Stimulated activated CD8-positive, alpha-beta memory T cell treated with anti-CD3 and anti-CD28 coated beads, Interleukin-4, amount 100 ng/mL, for 48 hours (primary cell): ENCODE measurements at places on chromosomes 7 and 10.

GRCh38 chr10:92278996-92279696, 11.7 kb downstream of the CPEB3 start:
- no peak for DNase-seq

DNA sequence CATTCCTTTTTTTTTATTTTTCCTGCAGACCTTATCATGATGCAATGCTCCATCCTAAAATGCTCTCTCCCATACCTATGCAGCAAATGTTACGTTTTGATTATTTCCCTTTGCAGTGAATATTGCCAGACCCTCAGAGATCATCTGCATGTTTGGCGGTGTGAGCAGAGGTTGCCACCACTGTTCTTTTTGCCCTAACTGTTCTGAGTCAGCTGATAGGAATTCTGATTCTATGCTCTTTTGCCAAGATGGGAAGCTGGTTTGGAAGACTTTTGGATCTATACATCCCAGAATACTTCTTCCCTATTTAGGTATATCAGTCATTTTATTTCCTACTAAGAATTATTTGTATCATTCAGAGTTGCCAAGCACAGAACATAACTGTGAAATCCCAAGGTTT, 130.5 kb downstream of the KLF6 start:
- no peak for DNase-seq

GRCh38 chr10:356452-356851, 221.2 kb downstream of the ZMYND11 start:
- DNase-seq: no peak

- no peak for DNase-seq
Observed at GRCh38 chr7:3310884-3311283, 9.8 kb downstream of the SDK1 start.

- no peak for DNase-seq
Observed at GRCh38 chr7:37249240-37249639, 199.4 kb downstream of the ELMO1 start.

GRCh38 chr10:52213321-52213752, 100.7 kb upstream of the DKK1 start:
- no peak for DNase-seq

DNA sequence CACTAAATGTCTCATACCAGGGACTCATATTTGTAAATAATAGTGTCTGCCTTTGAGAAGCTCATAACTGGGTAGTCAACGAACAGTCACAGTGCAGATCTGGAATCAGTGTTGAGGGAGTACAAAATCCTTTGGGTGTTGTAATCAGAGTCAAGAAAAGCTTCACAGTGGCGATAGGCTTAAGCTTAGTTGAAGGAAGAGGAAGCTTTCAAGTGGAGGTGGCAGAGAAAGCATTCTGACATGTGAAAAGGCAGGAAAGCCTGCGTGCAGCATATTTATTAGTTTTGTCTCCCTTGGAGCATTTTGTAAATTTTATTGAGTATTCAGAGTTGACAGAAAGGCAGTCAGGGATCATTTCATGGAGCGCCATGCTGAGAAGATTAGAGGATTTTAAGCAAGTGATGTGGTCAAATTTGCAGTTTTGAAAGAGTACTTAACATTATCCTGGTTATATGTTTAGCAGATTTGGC, 104.9 kb downstream of the ADK start:
- no peak for DNase-seq

DNA sequence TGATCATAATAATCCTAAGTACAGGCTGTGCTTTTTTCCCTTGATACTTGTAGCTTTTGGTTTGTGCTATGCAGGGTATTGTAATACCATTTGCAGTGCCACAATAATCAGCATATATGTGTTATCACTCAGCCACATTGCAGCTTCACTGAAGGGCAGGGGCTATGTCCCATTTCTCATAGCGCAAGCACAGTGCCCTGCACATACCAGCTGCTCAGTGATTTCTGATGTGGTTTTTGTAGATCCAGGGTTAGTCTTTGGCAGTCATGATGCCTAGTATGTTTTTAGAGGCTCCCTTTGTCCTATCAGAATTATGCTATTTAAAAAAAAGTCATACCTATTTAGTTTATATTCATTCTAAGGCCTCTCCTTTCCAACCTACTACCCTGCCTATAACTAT, 25.8 kb downstream of the MET start:
- DNase-seq: no peak

DNA sequence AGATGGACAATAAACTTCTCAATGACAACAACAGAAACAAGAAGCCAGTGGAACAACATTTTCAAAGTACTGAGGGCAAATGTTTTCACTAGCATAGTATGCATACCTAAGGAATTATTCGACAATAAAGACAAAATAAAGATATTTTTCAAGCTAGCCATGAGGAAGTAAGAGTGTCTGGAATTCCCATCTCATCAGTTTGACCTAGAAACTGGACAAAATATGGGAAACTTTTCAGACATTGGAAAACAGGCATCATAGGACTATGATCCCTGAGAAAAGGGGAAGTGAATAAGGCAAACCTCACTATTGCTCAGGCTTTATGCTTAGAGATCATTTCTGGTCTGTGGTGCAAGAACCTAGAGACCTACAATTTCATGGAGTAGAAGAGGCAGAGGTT, 86.3 kb downstream of the OAT start:
- DNase-seq: no peak

DNA sequence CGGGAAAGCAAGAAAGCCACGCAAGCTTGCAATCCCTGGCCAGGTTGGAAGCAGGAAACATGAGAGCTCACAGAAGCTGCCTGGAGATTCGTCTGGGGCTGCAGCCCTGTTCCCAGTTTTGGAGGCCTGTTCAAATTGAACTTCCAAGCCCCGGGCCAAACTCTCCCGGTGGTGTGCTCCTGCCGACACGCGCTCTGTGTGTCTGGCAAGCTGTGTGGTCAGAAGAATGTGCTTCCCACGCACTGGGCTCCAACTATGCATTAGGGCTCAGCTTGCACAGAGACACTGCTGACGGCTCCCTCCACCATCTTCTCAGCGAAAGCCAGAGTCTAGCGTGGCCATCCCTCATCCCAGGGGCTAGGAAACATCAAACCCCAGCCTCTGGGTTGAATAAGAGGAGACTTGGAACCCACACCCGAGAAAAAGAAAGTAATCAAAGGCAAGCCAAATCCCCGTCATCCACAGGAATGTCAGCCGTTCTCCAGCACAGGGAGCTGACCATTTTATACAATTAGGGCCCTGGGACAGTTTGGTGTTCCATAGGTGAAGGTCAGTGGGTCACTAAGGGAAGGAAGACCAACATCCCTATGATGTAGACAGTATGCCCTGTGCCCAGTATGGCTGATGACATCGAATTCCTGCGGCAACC, 107.2 kb downstream of the FGFR2 start:
- DNase-seq: no peak

GRCh38 chr10:4214908-4215307, 429.9 kb upstream of the KLF6 start:
- no peak for DNase-seq

GRCh38 chr10:32412499-32412853, 33.5 kb upstream of the CCDC7 start:
- DNase-seq: no peak

GRCh38 chr10:110226543-110226925, 19.1 kb downstream of the MXI1 start:
- peak; percentile 90 for DNase-seq

- no peak for DNase-seq
Observed at GRCh38 chr10:29050081-29050480, 238.8 kb upstream of the LYZL1 start.

- DNase-seq: no peak
Observed at GRCh38 chr7:51230723-51231122, 85.9 kb downstream of the COBL start.

GRCh38 chr10:48976196-48976595, 36.6 kb upstream of the LRRC18 start:
- DNase-seq: no peak

GRCh38 chr10:112701211-112701877, 248.7 kb upstream of the TCF7L2 start:
- DNase-seq: no peak

DNA sequence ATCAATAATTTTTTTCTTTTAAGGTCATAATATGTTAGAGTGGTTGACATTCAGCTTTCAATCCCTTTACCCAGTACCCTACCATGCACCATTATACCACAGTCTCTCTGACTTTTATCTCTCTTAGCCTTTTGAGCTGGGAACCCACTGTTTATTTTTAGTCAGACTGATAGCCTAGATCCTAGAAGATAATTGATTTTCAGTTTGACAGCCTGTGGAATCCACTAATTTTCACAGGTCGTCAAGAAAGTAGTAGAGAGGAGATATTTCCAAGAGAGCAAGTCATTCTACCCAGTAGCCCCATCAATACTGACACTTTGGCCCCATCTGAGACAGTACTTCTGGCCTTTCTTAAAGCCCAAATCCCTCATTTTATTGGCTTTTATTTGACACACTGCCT, 67.1 kb upstream of the CC2D2B start:
- DNase-seq: no peak

- DNase-seq: peak; percentile 40
Observed at GRCh38 chr10:17805921-17806577, 3.1 kb upstream of the MRC1 start.

GRCh38 chr10:124082555-124082954, 10.8 kb downstream of the CHST15 start:
- no peak for DNase-seq

- DNase-seq: no peak
Observed at GRCh38 chr7:56290548-56290947, 174.3 kb upstream of the NUPR2 start.
